ENCODE measurements at places on chromosomes 4 and X.
A peak's percentile ranks its signal among the peaks of the same experiment; 100 is the strongest.

- no peak for DNase-seq
Observed at GRCh38 chr4:78033861-78034260, 23.3 kb upstream of the FRAS1 start.

GRCh38 chr4:140688711-140689598 is 67.2 kb downstream of the TBC1D9 start:
- DNase-seq = no peak

GRCh38 chr4:13988353-13989305 is 361.1 kb upstream of the BOD1L1 start:
- peak; percentile 98 for DNase-seq

- DNase-seq = no peak
Observed at GRCh38 chr4:32394255-32394654, 1674.1 kb downstream of the PCDH7 start.

- peak; percentile 60 for DNase-seq
Observed at GRCh38 chrX:120271218-120271617, 20.6 kb downstream of the ZBTB33 start.

DNA sequence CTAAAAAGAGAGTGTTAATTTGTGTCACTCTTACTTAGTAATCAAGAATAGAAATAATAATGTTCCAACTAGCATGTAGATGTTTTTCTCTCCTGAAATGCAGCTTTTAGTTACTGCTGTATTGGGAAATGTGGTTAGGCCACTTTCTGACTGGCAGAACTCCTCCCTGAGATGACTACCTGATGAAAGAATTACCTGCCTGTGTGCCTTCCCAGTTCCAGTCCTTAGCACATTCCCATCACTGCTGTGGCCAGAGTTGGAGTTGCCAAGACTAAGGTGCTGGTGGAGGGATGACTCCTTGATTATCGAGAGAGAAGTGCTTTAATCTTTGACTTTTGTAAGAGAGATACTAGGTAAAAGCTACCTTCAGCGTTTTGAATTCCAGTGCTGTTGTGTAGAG is 9.5 kb downstream of the GAB1 start:
- peak; percentile 82 for DNase-seq

GRCh38 chr4:56118055-56118454 is 169.3 kb downstream of the CEP135 start:
- no peak for DNase-seq

DNA sequence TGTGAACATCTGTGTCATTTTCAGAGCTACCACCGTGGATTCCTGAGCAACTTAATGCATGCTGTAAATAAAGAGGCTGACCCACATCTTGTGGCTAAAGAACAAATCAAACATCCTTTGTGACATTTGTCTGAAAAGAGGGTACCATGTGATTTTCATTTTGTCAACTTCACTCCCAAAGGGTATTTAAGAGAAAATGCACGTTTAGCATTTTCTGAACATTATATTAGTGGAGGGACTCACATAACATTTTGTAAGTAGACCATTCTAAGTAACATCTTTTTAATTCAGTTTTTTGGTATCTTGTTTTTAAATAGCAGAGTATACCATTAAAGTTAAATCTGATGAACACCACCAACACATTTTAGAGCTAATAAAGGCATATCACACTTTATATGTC is 17.0 kb upstream of the CPE start:
- no peak for DNase-seq

GRCh38 chr4:158914218-158914617 is 145.4 kb downstream of the FNIP2 start:
- DNase-seq = peak; percentile 68

GRCh38 chr4:110615353-110616237 is 7.3 kb downstream of the PITX2 start:
- DNase-seq = no peak

GRCh38 chr4:120850018-120850599 is 72.4 kb downstream of the PRDM5 start:
- DNase-seq = no peak

DNA sequence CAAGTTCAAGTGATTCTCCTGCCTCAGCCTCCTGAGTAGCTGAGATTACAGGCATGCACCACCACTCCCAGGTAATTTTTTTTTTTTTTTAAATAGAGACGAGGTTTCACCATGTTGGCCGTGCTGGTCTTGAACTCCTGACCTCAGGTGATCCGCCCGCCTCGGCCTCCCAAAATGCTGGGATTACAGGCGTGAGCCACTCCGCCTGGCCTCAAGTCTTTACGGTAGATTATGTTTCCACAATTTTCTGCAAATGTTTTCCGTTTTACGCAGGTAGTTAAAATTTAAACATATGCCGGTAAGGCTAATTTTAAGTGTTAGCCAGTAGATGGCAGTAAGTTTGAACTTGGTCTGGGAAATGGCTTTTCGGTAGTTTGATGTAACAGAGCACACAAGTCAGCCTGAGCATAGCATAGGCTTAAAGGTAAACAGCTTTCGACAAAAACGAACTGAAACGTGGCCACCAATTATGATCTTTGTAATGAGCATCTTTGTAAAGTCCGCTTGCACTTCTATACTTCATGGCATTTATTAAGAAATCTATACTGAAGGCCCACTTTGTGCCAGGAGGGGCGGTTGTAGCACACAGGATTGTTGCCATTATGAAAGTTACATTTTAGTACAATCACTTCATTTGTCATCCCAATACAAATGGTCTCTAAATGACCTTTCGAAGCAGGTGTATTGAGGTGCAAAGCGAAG is 31.1 kb downstream of the CCKAR start:
- DNase-seq = peak; percentile 65

- DNase-seq = no peak
Observed at GRCh38 chr4:95118497-95118896, 360.7 kb downstream of the BMPR1B start.

DNA sequence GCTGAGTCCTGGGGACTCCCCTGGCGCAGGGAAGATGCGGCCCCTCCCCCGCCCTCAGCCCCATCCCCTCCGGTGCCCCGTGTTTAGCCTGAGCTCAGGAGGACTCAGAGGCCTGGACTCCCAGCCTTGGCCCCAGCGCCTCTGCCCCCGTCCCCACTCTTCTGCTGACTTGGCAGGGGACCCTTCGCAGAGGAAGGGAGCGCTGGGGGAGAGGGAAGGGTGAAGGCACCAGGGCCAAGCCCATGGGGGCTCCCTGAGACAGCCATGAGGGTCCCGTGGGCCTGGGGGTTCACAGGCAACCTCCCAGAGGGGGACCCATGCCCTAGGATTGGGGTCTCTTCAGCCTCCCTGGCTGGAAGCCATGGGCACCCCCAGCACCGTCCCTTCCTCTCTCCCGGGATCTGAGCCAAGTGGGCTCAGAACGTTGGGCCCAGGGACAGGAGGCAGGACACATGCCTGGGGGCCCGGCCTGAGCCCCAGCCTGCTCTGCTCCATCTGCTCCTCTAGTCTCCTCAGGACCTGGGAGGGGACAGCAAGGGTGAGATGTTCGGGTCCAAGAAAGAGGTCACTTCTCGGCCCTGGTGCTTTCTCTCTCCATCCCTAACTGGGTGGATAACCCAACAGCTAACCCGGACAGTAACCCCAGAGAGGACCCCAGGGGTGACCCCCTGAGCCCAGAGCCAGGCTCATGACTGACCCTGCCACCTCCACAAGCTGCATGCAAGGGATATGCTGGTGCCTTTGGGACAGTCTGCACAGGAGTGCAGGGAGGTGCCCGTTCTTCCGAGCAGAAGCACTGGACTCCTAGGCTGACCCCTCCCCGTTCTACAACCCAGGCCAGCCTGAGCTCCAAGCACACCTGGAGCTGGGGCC is 1.5 kb upstream of the CPLX1 start:
- peak; percentile 20 for DNase-seq

DNA sequence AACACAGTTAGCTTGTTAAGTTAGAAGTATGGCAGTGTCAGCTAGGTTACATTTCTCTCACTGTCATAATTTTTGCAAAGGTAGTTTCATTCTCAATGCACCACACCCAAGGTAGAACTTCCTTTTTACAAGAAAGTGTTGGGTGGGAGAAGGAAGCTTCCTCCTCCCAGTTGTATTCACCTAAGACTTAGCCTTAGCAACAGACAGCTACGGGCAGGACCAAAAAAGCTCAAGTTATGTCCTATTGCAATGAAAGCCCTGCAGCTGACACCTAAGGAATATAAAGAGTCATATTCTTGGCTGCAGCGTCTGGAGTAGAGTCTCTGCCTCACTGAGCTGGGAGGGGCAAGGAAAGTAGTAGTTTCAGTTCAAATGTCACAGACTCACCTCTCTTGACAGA is 25.1 kb upstream of the PRDM8 start:
- no peak for DNase-seq

GRCh38 chr4:65791812-65792308 is 121.6 kb upstream of the EPHA5 start:
- DNase-seq = peak; percentile 26

GRCh38 chr4:55635282-55635681 is 816 bp downstream of the NMU start:
- DNase-seq = peak; percentile 27

- DNase-seq = peak; percentile 4
Observed at GRCh38 chrX:139563251-139563650, 32.7 kb downstream of the F9 start.
